ENCODE measurements at places on chromosomes 5 and 9.

GRCh38 chr5:36417221-36417620 lies 115.5 kb upstream of the RANBP3L start:
- DNase-seq, result no peak

DNA sequence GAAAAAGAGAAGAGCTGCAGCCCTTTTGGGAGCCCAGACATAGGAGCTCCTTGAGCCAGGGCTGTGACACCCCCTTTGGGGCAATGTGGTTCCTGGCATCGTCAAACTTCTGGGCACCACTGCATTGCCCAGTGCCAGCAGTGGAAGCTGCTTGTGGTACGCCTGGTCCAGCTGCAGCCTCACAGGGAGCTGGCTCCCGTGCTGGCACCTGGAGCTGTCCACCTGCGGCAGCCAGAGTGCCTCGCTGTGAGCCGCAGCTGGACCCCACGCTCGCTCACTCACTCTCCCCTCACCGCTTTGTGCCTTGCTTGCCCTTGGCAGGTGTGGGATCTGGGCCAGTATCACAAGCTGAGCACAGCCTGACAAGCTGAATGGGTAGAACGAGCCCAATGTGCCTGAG lies 1150.8 kb upstream of the CDH6 start:
- no peak for DNase-seq

DNA sequence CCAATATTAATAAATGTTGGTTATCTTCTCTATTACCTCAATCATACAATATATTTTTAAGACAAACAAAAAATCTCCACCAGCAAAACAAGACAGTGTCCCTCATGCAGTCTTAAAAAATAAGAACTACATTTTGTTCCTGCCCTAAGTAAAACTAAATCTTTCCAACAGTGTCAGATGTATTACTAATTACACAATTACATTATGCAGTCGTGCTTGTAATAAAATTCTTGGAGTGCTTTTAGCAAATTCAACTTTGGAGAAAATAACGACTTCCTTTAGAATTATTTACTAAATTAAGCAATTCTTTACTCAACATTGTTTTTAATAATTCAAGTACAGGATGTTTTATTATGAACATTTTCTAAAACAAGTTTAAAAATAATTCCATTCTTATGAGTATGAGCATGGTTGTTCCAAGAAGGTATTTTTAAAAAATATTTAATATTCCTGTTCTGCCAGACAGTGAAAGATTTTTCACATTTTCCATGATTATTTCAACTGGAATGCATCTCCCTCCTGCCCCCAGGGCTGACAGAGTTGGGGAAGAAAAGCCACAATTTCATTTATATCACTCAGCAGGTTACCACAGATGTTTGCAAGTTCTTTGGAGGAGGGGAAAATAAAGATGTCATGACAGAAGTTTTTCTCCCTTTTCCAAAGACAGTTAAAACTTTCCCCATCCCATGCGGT lies 137.9 kb downstream of the FAM114A2 start:
- no peak for DNase-seq

- no peak for DNase-seq
These were observed 72.8 kb upstream of the SGCD start for GRCh38 chr5:156254196-156254595.

DNA sequence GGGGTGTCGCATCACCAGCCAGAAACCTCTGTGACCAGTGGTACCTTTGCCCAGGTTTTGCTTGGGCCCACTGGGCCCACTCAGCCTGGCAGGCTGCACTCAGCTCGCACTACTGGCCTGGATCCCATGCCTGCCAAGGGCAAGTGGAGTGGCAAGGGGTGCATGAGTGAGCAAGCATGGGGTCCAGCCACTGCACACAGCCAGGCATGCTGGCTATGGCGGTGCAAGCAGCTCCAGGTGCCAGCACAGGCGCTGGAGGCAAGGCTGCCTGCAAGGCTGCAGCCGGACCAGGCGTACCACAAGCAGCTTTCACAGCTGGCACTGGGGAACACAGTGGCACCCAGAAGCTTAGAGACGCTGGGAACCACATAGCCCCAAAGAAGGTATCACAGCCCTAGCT lies 80.1 kb downstream of the NLN start:
- DNase-seq, result no peak

- no peak for DNase-seq
These were observed 177.6 kb downstream of the DEPDC1B start for GRCh38 chr5:60522292-60522905.

- no peak for DNase-seq
These were observed 46.9 kb upstream of the SYNPO start for GRCh38 chr5:150593593-150593992.

DNA sequence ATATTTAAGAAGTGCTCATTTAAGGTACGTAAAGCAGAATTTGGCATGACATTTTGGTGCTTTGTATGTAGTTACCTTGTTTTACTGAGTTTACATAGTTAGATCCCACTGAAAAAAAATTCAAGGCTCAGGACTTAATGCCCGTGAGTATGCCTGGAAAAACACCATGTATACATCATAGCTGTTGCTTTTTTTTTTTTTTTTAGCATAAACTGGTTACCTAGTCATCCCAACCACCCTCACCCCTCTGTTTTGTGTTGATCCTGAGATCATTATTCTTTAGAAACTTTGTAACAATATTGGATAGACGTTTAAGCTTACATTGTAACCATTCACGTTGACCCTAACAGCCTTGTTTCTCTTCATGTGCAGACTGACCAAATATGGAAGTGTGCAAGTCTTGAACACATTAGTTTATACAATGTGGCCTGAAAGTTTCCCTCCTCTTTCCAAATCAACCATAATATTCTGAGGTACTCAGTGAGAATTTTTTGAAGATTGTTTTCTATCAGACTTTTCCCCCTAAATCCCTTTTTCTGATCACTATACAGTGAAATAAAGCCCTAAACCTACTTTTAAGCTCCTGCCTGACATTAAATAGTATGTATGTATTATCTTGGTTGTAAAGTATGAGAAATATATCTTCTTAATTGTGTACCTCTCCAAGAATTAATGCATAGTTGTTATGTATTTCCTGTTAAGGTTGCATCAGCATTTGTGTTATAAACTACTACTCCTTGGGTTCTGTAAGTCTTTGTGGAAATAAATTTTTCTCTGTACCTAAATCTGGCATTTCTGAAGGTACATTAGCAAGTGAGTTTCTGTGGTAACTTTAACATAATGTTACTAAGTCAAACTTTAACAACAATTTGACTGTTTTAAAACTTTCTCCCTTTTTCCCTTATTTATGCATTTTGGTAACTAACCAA lies 4.4 kb downstream of the RABGAP1 start:
- DNase-seq, result no peak

GRCh38 chr9:123382653-123383511 lies 26.9 kb downstream of the CRB2 start:
- DNase-seq, result no peak

DNA sequence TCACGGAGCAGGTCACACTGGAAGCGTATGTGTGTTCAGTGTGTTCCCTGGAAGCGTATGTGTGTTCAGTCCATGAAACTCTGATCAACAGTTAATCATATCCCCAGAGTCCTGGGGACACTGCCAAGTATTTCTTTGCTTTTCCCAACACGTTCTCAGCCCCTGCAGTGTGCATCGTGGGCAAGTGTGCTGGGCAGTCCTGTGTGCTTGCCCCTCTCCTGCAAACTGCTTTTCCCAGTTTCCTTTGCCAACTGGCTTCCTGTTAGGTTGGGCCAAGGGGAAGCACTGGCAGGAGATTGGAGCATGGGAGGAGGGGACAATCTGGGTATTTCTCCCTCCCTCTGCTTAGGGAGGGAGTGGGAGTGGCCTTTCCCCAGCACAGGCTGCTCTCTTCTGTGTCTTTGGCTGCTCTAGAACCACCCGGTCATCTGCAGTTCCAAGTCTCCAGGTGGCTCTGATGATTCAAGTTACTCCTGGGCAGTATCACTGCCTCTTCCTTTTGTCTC lies 36.8 kb upstream of the NEK6 start:
- DNase-seq, result no peak

DNA sequence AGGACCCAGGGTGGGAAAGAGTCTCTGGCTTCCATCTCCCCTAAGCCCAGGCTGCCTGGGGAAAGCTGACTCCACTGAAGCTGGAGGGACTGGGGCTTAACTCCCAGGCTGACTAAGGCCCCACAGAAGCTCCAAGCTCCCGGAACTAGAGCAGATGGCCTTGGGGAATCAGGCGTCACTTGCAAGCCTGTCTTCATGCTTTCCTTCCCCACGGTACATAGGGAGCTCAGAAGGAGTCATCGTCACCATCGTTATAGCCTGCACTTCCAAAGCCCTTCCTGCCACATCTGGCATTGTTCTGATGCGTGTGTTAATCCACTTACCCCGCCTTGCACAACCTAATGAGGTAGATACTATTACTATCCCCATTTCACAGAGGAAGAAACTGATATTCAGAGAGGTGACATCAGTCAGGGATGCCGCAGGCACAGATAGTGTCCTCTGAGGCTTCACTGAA lies 11.5 kb downstream of the AQP3 start:
- DNase-seq, result no peak

- no peak for DNase-seq
These were observed 64.9 kb downstream of the SERINC5 start for GRCh38 chr5:80190960-80191359.

DNA sequence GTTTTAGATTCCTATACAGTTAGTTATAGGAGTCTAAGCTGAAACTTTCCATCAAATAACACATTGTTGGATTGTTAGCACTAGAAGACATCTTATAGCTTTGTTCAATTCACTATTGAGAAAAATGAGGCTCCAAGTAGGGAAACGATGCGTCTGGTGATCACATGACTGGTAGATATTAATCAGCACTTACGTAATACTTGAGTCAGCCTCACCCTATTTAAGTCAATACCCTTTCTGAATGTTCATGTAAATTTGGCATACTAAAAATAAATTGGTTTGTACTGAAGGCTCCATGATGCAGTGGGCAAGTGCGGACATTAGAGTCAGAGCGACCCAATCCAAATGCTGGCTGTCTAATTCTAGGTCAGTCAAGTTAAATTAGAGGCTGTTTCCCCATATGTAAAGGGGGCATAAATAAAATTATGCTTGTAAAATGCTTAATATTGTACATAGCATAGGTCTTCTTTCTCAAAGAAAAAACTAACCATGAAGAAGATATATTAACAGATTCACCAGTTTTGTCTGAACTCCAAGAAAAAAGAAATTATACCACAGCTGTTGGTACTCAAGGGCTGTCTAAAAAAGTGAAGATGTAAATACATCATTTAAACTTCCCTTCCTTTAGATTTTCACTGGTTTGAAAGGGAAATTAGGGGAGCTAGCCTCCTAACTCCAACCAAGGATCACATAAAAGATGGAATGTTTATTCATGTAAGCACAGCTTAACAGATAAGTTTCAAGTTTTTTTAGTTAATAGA lies 406.6 kb upstream of the TLE4 start:
- DNase-seq, result no peak

DNA sequence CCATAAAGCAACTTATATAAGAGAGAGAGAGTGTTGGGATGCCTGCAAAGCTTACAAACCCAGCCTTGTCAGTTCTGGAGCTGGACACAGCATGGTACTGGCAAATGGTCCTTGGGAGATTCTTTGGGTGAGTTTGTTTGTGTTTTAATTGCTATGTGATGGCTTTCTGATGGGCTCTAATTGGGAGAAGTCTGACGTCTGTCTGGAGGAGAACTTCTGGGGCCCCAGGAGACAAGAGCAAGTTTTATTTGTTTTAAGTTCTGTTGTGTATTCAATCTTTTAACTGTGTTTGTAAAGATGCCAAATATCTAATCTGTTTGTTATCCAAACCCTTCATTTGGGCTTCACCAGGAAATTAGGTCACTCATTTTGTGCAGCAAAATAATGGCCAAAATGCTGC lies 50.3 kb upstream of the AFAP1L1 start:
- DNase-seq, result no peak

DNA sequence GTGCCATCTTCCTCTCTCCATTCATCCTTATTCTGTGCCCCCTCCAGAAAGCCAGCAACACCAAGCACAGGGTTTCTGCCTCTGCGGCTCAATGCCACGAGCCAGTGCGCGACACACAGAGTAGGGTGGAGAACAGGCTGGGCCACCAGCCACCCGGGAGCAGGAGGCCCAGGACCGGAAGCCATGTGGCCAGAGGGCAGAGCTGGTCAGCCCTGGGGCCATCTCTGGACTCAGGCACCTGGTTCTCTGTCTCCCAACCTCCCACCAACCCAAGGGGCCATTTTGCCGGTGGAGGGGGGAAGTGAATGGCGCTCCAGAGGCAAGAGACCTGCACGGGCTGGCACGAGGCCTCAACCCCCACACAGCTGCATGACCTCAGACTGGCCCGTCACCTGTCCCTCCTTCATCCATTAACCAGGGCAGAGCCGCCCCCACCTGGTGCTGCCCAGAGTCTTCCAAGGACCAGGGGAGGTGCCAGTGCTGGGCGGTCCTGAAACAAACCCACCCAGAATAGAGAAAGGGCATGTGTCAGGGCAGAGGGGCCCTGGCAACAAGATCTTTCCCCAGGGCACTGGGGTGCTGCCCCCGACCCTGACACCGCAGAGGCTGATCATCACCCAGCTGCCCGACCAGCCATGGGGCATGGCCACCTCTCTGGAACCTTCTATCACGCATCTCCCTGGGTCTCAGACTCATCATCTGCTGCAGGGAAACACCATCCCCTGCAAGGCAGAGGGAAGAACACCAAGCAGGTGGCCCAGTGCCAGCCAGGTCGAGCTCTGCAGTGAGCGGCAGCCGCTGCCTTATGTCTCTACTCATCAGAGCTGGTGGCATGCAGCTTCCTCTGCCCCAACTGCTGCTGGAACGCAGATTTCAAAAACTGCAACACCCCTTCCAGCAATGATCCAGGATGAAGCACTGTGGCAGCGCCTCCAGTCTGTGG lies 11.9 kb downstream of the VAV2 start:
- DNase-seq, result no peak

- no peak for DNase-seq
These were observed 12.4 kb downstream of the RAPGEF6 start for GRCh38 chr5:131622633-131623032.

- no peak for DNase-seq
These were observed 7.9 kb downstream of the NDOR1 start for GRCh38 chr9:137213160-137214060.

DNA sequence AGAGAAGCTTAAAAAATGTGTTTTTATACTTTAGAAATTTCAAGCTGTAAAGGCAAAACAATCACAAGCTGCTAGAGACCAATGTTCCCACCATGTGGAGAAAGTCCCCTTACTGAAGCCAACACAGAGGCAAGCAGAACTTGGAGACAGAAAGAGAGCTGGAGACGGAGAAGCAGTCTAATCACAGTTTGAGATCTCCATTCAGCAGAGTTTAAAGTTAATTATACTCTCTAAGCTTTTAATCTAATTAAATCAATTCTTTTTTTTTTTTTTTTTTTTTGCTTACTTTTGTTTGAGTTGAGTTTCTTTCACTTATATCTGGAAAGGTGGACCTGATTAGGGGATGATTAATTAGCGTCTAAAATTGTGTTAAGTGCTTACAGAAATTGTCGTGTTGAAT lies 1534.3 kb downstream of the MAT2B start:
- DNase-seq, result no peak

- DNase-seq, result no peak
These were observed 110.2 kb upstream of the FGF10 start for GRCh38 chr5:44499381-44499780.

DNA sequence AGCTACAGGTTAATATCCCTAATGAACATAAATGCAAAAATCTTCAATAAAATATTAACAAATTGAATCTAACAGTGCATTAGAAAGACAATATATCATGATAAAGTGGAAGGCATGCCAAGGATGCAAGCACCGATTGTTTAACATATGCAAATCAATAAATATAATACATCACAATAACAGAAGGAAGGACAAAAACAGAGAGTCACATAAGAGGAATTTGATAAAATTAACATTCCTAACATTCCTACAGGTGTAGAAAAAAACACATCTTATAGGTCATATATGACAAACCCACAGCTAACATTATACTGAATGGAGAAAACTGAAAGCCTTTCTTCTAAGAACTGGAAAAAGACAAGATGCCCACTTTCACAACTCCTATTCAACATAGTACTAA lies 297.0 kb downstream of the CDH18 start:
- no peak for DNase-seq
